ENCODE measurements at places on chromosomes 7 and 10.

- ATAC-seq, result no peak
These were observed 89.0 kb downstream of the CH25H start for GRCh38 chr10:89118091-89118490.

- ATAC-seq, result no peak
These were observed 111.2 kb downstream of the AOAH start for GRCh38 chr7:36613031-36613614.

DNA sequence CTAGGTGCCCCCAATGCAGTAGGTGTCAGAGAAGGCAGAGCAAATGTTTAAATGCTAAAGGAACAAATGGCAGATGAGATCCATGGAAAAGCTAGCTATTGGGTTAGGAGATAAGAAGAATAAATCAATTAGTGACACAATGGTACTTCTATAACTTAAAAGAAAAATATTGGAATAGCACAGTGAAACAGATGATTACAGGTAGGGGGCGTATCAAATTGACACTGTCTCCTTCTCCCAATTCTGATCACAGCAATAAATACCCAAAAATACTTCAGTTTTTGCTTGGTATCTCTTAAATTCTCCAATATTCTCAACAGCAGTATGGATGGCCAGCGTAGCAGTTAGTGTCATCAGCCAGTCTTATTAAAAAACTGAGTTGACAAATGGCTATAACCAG lies 5.2 kb downstream of the FRA10AC1 start:
- no peak for ATAC-seq

- ATAC-seq, result no peak
These were observed 61.7 kb upstream of the LYZL1 start for GRCh38 chr10:29227201-29227600.

GRCh38 chr7:140003913-140004382 lies 58.8 kb downstream of the PARP12 start:
- ATAC-seq, result peak; percentile 42

- ATAC-seq, result no peak
These were observed 11.0 kb downstream of the TBC1D12 start for GRCh38 chr10:94413361-94413760.

GRCh38 chr10:72297805-72298591 lies 24.3 kb downstream of the DDIT4 start:
- ATAC-seq, result peak; percentile 70

DNA sequence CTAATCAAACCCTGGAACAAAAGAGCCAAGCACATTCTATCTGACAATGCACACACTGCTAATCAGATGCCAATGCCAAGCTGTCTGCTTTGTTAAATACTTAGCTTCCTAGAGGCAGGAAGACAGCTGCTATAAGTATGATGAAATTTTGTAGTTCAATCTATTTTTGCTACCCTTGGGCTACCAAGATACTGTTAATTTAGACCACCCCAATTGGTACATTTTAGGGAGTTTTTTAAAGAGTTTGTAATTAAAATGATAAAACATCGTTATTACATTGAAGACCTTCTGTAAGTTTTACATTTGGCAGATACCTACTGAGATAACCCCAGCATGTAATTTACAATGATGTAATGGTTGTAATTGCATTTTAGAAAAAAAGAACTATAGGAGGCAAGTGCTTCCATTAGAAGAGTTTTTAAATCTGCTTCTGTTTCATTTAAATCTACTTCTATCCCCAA lies 268.5 kb downstream of the ADK start:
- no peak for ATAC-seq

DNA sequence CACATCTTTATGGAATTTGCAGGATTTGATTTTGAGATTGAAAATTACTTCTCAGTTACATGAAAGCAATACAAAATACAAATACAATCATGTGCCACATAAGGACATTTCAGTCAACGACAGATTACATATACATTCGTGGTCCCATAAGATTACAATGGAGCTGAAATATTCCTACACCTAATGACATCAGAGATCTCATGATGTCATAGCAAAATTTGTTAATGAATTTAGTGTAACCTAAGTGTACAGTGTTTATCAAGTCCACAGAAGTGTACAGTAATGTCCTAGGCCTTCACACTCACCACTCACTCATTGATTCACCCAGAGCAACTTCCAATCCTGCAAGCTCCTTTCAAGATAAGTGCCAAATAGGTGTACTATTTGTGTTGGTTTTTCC lies 126.5 kb downstream of the GPAM start:
- no peak for ATAC-seq

DNA sequence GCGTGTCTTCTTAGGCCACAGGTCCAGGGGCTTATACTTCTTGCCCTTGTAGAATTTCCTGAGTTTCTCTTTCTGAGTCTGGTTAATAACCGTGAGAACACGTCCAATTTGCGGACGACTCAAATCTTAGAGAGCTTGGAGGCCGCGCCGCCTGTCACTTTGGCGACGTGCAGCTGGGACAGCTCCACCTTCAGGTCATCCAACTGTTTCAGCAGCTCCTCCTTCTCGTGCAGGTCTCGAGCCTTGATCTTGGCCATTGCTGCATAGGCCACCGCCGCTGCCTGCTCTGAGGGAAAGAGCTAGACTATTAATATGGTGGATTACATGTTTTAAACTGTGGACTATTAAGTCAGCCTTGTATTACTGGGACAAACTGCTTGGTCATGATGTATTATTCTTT lies 26.9 kb downstream of the EVX1 start:
- no peak for ATAC-seq

DNA sequence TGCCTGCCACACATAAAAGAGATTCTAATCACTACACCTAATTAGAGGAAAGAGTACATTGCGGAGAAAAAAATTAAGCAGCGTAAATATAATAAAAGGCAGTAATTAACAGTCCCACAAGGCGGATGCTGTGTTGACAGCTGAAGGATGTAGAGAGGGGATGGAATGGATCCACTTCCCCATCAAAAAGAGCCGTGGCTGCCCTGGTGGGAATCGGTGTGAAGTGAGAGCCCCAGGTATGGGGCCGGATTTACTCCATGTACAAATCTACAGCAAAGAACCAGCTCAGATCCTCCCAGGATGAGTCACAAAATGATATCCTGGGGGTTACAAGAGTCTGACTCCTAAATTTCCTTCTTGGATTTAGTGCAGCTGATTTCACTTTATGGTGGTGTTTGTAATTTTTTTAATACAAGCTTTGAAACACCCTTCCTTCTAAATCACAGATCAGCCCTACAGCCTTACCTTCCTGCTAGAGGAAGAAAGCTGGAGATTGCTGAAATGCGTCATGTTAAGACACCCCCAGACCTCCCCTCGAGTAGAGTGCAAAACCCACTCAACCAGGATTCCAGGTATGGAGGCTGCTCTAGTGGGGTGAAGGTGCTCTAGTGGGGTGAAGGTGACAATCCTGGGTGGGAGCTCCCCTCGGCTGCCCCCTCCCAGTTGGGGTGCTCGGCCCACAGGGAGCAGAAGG lies 398.4 kb downstream of the PLXNA4 start:
- ATAC-seq, result no peak

- ATAC-seq, result no peak
These were observed 2.5 kb downstream of the HMX2 start for GRCh38 chr10:123150271-123150985.

DNA sequence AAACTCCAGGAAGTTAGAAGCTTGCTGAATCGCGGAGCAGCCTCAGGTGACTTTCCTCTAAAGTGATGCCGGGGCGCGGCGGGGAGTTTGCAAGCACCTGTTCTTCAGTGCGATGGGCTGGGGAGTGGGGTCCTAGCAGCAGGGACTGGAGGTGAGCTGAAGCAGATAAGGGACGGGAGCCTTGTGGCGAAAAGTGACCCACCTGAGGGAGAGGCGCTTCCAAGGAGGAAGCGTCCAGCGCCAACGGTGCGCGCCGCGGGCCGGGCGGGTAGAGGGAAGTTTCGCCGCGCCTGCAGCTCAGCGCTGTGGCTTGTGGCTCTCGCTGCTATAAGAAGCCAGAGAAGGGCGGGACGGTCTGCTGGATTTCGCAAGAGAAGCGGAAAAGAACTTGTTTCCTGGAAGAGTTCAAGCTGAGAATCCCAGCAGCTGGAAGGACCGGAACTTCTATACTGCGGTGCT lies at the start of gene STEAP4:
STEAP4 (minus strand) TSS at position 305 of the 459 bp plus-strand sequence. CDS start 22,625 bp downstream, outside the sequence.
- ATAC-seq, result no peak

DNA sequence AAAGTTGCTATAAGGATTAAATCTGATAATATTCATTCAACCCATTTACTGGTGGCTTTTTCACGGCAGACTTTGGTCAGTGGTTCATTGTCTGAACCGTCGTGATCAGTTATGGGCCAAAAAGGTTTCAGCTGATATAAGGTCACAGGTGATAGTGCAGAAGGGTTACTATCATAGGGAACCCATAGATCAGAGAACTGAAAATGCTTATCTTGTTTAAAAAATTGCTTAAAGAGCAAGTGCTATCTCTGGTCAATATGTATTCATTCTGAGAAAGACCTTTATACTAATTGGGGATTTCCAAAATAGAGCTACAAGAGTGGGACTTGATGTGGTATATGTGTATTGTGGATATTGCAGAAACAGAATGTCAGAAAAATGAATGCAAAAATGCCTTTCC lies 147.8 kb upstream of the SEMA3E start:
- no peak for ATAC-seq

DNA sequence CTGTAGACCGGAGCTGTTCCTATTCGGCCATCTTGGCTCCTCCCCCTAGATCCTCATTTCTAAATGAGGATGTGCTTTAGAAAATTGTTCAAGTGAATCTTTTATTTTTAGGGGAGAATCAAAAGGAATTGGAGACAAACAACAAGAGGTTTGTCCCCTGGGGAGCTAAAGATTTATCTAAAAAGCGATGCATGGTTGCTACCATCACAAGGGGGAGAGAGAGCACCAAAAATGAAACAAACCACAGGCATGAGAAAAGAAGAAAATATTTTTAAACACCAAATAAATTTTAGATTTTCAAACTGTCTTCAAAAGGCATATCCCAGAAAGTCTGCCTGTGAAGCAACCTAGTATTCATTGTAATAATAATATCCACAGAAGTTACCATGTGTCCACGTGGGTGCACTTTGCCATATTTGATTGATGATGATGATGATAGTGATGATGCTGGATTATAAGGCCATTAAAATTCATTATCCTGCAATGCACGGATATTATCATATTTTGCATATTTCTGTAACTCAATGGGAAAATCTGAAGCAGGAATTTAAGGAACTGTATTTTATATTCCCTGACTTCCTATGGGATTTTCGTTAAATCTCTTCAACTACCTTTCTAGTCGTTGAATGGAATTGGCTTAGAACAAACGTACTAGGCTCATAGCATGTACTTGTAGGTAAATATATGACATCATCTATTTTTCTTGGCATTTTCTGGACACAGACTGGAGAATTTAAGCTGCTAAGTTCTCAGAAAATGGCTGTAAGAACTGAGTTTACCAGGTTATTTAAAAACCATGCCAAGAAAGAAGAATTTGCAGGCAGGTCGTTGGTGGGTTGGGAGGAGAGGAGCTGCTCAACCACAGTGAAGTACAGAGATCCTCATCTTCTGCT lies 171.6 kb downstream of the WDR37 start:
- ATAC-seq, result no peak

DNA sequence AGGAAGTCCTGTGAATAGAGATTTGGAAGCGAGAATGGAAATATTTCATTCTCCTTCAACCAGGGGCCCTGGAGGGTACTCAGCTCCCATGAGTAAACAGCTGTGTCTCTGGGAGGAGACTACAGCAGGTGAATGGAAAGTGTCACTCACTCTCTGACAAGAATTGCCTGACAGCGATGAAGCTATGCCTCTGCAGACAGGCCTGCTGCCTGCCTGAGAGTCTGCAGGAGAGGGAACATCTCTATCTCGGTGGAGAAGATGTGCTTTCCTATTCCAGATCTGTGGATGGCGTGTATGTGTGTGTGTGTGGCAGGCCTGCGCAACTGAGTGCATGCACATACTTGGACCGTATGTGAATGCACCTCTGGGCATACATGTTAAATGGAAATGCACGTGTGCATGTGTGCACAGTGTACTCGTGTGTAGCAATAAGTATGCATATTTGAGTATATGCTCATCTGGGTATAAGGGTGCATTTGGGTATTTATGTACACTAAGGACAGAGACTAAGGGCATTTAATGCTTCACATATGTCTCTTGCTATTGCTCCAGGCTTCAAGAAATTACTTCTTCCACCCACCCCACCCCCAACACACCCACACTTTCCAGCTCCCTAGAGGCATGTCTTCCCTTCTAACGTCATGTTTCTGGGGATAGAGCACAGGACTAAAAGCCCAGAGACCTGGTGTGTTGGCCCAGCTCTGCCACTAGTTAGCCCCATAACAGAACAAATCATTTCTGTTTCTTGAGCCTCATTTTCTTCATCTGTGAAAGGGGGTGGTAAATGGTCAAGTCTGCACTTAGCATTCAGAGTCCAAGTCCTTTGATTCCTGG lies 4.6 kb upstream of the ADCYAP1R1 start:
- no peak for ATAC-seq

DNA sequence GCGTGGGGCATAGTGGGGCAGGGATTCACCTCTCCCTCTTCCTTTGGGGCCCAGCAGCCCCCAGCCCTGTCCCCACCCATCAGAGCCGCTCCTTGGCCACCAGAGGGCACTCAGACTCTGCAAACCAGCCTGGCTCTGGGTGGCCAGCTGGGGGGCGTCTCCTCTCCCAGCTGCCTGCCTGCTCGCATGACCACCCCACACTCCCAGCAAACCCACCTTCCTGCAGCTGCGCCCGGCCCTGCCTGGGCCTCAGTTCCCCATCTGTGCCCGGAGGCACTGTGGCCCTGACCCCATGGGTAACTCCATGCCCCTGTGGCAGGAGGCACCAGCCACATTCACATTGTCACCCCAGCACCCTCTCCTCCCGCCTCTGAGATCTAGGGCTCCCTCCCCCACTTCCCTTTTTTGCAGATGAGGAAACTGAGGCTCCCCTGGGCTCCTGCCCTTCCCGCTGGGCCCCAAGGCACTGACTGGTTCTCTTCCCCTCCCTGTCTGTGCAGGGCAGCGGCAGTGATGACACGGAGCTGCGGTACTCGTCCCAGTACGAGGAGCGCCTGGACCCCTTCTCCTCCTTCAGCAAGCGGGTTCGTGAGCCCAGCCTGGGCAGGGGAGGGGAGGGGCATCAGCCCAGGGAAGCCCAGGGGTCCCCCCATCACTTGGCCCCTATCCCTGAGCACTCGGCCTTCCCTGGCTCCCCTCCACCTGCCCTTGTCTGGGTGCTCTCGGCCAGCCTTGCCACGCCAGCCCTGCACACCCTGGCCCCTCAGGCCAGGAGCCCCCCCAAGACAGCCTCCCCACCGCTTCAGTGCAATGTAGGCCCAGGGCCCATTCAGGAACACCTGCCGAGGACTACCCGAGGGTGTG lies 6.9 kb upstream of the SH2B2 start:
- ATAC-seq, result peak; percentile 86

GRCh38 chr7:55071411-55072175 lies 52.8 kb downstream of the EGFR start:
- ATAC-seq, result no peak

- ATAC-seq, result peak; percentile 19
These were observed 90.6 kb upstream of the ODAD2 start for GRCh38 chr10:28089467-28089866.

DNA sequence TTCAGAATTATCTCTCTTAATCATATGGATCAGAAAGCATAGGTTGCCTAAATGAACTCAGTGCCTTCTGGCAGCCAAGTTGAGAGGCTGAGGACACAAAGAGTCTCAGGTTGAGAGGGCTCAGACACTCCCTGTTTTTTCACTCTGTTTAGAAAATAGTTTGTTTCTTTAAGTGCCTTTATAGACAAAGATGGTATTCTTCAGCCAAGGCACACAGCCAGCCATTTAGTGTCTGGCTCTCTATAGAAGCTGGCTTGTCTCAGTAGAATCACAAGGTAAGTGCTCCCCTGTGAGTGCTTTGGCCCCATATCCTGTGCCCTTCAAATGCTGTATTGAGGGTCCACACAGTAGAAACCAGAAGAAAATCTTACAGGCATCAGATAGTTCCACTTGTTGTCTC lies 3.6 kb downstream of the GPR158 start:
- ATAC-seq, result no peak
